ENCODE measurements at places on chromosomes 4 and X.

- no peak for DNase-seq
These were observed 1995.9 kb downstream of the C4orf33 start for GRCh38 chr4:131091896-131092295.

DNA sequence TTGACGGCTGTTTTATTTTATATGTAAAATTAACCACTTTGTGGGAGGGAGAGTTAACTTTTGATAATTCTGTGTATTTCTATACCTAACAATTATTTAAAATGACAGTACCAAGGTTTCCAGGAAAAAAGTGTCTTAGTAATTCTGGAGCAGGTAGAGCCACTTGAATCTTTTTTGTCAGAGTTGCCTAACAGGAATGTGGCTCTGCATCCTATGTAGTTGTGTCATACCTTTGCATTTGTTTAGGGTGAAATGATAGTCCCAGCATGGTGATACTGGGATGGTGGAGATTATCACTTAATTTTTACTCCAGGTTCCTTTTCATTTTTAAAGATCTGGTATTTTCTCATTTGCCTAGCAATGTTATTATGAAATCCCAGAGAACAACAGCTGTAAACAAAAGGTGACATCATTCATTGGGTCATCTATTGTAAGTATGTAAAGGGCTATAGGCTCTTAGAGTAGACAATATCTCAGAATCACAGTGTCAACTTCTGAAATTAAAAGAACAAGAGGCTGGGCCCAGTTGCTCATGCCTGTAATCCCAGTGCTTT is 9.6 kb downstream of the SGMS2 start:
- DNase-seq, result no peak

DNA sequence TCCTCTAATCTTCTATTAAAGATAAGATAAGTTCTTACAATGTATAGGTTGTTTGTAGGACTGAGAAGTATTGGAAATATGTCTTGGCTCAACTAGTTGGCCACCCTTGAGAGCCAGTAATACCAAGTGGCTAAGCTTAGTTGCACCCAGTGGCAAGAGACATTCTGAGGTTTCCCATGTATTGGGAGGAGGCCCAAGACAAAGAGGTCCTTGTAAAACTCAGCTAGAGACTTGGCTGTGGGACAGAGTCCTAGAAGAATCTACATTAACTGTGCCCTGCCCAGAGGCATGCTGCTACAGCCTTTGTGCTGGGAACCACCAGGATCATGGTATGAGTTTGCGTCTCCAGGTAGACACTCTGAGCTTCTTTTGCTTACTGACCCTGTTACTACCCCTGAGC is 41.9 kb upstream of the SLC4A4 start:
- DNase-seq, result no peak

DNA sequence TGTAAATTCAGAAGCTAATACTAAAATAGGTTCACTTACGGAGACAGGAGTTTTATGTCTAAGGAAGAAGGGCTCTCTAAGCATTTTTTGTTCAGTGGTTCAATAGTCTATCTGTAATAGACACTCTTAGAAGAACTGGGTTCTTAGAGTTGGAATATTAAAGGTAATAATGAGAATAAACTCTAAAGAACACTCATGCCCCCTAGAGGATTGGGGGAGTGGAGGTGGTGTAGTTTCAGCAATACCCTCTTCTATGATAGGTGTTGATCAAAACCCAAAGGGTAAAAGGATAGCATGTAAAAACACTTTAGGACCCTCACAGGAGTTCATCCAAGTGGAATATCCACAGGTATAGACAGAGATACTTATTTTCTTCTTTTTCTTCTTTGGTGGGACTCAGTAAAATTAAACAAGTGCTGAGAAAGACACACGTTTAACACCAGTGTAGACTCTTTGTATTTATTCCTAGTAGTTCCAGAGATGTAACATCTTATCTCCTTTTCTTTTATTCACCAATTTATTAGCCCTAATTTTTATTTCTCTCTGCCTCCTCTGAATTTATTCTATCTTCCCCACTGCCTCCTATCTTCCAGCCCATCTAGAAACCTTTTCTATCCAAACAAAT is 25.7 kb upstream of the MND1 start:
- no peak for DNase-seq

DNA sequence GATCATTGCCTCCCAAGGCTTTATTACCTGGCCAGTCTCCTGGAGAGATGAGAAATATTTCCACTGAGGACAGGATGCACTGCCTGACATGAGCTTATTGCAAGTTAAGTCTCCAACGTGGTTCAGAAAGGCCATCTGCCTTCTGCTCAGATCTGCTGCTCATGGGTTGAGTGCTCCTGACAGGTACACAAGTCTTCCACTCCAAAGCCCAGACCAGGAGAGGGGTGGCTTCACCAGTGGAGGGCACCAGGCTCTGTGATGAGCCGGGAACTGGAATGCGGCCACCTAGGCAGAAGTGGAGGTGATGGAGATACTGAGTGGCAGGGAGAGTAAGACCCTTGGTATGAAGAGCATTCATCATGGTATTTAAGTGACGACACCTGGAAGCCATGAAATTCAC is 79.5 kb upstream of the IRF2 start:
- DNase-seq, result no peak

DNA sequence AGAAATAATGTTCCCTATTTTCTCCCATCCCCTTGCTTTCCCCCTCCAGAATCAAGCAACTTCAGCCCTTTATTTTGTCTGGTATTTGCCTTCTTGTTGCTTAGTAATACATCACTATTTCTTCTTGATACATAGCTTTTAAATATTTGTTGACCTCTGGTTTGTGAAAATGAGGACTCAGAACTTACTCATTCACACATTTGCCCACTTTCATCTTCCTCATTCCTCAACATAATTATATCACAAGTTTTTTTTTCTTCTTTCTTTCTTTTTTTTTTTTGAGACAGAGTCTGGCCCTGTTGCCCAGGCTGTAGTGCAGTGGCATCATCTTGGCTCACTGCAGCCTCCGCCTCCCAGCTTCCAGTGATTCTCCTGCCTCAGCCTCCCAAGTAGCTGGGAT is 28.9 kb upstream of the NDUFC1 start:
- DNase-seq, result no peak

DNA sequence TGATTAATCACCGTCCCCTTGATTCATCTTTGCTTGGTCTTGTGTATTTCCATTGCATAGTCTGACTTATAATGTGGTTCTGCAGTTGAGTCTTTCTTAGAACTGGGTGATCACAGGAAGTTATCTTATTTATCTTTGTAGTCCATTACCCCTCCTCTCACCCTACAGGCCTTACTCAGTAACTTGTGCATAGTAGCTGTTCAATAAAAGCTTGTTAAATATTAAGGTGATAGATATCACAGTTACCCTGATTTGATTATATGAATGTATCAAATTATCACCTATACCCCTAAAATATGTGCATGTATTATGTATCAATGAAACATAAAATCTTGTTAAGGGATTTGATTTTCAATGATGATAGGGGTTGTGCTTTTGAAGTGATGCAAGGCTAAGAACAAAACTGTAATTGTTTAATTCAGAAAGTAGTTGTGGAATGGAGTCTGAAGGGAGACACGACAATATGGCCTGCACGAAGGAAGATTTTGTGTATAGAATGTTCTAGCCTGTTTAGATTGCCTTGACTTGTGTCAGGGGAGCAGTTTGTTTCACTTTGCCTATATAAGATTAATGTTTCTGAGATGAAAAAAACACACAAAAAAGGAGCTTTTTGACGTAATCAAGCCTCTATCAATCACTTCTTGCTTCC is 132.4 kb upstream of the LIMCH1 start:
- DNase-seq, result no peak

DNA sequence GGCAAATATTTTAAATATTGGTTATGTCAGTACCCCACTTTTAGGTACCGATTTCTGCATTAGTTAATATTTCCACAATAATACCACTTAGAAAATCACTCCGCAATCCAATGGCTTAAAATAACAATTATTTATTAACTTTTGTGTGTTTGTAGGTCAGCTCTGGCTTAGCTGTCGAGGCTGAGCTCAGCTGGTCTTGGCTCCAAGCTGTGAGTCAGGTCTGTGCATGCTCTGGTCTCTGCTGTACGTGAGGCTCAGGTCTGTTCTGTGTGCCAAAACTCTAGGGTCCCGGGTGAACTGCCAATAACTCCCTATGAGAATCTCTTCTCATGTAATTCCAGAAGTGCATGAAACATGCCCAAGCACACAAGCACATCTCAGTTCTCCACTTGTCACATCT is 245.8 kb upstream of the GK2 start:
- no peak for DNase-seq

- DNase-seq, result no peak
These were observed 201.3 kb upstream of the CPEB2 start for GRCh38 chr4:14800977-14801376.

- DNase-seq, result peak; percentile 53
These were observed 14.7 kb upstream of the ANXA5 start for GRCh38 chr4:121711263-121712000.

- DNase-seq, result no peak
These were observed 201.2 kb upstream of the DIPK2B start for GRCh38 chrX:45401923-45402322.

DNA sequence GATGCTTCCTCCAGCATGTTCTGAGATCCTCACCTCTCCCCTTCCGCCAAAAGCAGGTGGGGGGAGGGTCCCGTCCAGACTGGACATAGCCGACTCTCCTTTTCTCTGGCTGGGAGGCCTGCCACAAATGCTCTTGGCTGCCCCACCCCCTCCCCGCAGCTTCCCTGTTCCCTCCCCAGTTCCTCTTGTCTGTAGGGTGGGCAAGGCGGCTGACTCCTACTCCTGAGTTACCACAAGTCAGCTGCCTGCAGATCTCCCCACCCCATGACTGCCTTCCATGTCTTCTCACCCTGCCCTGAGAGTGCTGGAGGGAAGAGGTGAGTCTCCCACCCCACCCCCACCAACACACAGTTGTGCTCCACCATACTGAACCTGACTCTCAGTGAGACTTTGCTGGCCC is 2.9 kb downstream of the ATP6AP1 start:
- DNase-seq, result no peak
